ENCODE measurements at places on chromosomes 1 and 21.
A peak's percentile ranks its signal among the peaks of the same experiment; 100 is the strongest.

- no peak for DNase-seq
Measured at GRCh38 chr1:89064632-89065031, 376 bp downstream of the GBP1 start.

- no peak for DNase-seq
Measured at GRCh38 chr21:33151941-33152731, 77.6 kb upstream of the IFNAR2 start.

- DNase-seq: no peak
Measured at GRCh38 chr1:182587666-182588499, 1.2 kb downstream of the RNASEL start.

- no peak for DNase-seq
Measured at GRCh38 chr21:29287383-29287782, 11.3 kb upstream of the BACH1 start.

GRCh38 chr1:212514056-212514614, 81.4 kb downstream of the NENF start:
- peak; percentile 57 for DNase-seq

DNA sequence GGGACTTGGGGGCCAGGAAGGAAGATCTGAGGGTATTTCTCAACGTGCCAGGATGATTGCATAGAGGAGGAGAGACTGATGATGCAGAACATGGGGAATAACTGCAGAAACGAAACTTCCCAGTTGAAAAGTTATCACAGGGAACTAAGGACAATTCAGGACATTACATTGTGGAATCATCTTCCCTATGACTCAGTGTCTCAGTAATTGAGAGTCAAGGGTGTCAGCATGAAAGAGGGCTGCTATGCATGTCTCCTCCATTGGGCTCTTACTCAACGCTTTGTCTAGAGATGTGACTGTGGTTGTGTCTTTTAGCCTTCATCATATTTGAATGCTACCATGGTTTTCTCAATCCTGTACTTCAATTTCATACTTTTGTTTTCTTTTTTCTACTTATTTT, 48.9 kb upstream of the PTGFR start:
- no peak for DNase-seq

- no peak for DNase-seq
Measured at GRCh38 chr1:220967911-220968310, 88.7 kb downstream of the HLX start.

DNA sequence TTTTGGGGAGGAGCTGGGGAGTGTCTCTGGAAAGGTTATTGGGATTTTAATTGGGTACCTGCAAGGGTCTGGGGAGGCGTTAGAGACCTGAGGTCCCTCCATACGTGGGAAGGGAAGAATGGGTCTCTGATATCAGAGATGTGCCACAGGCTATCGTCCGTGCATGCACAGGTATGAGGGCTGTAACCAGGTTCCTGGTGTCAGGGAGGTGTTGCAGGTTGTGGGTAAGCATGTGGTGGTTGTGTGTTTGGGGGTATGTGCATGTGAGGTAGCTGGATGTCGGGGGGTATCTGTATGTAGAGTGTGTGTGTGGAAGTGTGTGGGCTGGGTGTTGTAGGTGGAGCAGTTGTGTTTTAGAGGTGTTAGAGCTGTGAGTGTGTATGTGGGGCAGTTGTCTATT, 8.3 kb downstream of the AHDC1 start:
- DNase-seq: no peak

GRCh38 chr1:7450838-7451237, 320.3 kb upstream of the VAMP3 start:
- DNase-seq: no peak

DNA sequence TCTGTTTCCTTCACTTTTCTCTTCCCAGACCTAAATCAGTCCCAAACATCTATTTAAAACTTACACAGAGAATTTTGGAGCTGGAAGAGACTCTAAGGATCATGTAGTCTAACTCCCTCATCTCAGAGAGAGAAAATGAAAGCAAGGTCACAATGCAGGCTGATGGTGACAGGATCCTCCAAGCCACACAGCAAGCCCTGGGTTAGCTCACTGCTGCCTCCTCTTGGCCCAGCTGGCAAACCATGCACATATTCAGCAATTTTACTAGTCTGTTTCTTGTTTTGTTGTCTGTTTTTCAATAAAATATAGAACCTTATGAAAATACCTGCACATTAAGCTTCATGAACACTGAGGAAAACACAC, 27.7 kb upstream of the LY9 start:
- peak; percentile 39 for DNase-seq

- DNase-seq: no peak
Measured at GRCh38 chr21:35503671-35504070, 454.6 kb upstream of the RUNX1 start.

DNA sequence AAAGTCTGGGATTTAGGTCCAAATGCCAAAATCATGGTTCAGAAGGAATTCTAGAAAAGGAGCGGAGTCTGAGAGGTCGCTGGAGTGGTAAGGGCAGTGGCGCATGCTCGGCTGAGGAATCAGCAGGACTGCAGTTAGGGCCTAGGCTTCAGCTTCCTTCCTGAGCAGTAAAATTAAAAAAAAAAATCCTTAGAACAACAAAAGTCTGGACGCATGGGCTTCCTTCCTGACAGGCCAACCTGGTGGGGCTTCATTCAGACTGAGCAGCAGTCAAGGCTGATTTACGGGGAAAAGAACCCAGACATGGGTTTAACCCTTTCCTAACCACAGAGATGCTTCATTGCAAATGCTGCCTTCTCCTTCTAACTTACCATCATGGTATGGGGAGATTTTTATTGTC, 17.1 kb downstream of the RNF220 start:
- no peak for DNase-seq

DNA sequence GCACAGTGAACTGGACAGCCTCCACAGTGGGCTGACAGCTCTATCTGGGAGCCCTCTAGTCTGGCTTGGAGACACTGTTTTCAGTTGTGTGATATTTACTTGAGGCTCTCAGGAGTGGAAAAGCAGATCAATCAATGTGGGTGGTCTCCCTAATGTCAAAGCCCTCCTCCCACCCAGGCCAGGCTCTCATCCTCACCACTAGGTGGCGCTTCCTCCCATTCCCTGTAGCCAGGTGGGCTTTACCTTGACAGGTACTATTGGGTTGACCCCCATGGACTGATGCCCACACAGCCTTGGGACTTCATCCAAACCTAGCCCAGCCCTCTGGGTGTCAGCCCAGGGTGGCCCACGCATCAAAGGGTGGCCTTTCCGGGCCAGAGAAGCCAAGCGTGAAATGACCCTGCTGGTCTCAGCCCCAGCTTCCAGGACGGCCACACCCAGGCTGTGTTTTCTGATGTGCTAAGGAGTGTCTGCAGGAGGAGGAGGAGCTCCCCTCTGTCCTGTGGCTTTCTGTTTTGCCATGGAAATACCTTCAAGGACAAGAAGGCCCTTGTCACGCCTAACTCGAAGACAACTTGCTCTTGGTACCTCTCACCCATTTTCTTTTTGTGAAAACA, 54.0 kb downstream of the CLIC6 start:
- DNase-seq: no peak

- no peak for DNase-seq
Measured at GRCh38 chr1:50458507-50458906, 35.3 kb upstream of the DMRTA2 start.

DNA sequence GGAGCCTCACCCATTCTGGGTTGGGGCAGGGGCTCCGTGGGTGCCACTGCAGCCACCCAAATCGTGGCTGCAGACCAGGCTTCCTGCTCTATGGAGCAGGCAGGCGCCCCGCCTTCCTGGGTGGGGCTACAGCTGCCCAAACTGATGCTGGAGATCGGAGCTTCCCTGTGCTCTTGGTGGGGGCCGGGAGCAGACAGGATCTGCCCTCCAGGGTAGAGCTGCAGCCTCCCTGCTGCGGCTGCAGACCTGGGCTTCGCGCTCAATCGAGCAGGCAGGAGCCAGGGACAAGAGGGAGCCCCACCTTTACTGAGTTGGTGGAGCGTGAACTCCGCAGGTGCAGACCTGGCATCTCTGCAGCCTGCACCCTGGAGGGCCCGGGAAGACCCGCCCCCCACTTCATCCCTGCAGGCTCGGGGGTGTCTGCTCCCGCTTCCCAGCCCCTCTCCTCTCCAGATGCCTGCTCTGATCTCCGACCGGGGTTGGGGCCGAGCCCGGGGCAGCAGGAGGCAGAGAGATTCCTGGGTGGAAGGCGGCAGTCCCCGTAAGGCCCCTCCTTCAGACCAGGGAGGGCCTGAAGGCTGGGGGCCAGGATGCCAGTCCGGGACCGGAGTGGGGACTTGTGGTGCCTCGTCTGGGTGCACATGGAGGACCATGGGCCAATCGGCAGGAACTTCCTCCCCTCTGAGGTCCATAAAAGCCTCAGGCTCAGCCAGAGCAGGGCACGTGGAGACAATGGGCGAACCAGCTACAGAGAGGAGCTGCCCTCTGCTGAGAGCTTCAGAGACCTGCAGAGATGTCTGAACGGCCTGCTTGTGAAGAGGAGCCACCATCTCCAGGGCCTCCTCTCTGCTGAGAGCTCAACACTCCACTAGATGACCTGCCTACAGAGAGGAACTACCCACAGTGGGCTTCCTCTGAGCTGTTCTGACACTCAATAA, 359.3 kb downstream of the SMYD3 start:
- DNase-seq: no peak

DNA sequence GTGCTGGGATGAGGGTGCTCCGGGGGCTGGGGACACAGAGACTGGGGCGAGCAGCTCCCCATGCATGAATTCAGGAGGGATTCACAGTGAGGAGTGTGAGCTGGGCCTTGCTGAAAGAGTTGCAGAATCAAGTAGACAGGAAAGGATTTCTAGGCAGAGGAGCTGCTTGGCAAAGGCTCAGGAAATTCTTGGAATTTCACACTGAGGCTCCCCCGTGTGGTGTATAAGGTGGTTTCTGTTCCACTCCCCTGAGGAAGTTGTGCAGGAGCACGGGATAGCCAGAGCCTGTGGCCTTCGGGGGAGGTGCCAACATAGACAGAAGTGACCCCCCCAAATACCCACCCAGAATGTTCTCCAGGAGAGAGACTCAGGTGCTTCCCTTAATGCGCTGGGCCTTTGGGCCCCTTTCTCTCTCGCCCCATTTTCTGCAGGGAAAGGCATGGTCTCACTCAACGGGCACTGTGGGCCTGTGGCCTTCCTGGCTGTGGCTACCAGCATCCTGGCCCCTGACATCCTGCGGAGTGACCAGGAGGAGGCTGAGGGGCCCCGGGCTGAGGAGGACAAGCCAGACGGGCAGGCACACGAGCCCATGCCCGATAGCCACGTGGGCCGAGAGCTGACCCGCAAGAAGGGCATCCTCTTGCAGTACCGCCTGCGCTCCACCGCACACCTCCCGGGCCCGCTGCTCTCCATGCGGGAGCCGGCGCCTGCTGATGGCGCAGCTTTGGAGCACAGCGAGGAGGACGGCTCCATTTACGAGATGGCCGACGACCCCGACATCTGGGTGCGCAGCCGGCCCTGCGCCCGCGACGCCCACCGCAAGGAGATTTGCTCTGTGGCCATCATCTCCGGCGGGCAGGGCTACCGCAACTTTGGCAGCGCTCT, 58.5 kb upstream of the ACTL8 start:
- no peak for DNase-seq

DNA sequence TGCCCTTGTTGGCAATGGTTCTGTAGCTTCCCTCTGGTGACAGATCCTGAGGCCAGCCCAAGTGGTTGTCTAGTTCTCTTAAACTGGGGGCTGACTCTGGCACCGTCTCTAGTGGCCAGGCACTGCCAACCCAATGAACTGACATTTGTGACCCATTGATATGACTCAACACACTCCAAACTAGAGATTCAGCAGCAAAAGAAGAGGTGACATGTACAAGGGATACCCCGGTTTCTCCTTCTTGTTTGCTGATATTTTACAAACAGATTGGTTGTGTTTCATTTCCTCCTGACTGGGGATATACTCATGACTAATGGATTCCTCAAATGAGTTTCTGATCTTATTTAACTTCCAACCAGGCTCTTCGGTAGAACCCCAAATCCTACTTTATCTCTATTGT, 65.9 kb upstream of the DNAJC6 start:
- no peak for DNase-seq

DNA sequence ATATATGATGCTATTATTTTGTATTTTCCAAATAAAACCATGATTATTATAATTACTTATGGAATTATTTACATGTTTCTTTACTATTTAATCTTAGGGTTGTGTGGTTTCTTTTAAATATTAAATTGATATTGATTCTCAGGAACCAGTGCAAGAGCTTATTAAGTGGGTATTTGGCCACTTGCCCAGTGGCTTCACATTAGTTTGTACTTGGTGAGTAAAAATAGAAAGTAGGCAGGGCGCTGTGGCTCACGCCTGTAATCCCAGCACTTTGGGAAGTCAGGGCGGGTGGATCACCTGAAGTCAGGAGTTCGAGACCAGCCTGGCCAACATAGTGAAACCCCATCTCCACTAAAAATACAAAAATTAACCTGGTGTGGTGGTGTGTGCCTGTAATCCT, 497.1 kb downstream of the PTPRC start:
- DNase-seq: no peak

GRCh38 chr1:201636510-201636971, 97.6 kb downstream of the NAV1 start:
- DNase-seq: no peak

- DNase-seq: peak; percentile 81
Measured at GRCh38 chr1:8364528-8365442, 46.9 kb downstream of the SLC45A1 start.

DNA sequence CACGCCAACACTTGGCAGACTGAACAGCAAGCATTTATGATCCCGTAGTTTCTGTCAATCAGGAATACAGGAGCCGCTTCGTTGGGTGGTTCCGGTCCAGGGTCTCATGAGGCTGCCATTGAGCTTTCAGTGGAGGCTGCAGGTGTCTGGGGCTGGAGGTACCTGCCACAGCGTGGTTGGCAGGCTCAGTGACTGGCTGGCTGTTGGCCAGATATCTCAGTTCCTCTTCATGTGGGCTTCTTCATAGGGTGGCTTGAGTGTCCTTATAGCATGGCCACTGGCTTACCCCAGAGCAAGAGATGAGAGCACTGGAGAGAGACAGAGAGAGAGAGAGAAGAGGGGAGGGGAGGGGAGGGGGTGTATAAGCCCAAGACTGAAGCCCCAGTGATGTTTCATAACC, 29.3 kb downstream of the PIK3CD start:
- DNase-seq: no peak

GRCh38 chr1:224212618-224213061, 29.6 kb downstream of the DEGS1 start:
- DNase-seq: no peak

Data from left cardiac atrium (tissue), 4 donors.